ENCODE measurements at places on chromosomes 2 and 18.

DNA sequence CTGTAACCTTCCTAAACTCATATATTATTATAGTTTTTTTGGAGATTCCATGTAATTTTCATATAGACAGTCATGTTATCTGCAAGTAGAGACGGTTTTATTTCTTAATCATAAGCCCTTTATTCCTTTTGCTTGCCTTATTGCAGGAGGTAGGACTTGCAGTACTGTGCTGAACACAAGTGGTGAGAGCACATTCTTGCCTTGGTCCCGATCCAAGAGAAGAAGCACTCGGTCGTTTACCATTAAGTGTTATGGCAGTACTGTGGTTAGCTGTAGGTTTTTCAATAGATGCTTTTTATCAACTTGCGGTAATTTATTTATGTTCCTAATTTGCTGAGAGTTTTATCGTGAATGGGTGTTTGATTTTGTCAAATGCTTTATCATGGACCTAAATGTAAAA lies 305.7 kb downstream of the DYSF start:
- DNase-seq: no peak

DNA sequence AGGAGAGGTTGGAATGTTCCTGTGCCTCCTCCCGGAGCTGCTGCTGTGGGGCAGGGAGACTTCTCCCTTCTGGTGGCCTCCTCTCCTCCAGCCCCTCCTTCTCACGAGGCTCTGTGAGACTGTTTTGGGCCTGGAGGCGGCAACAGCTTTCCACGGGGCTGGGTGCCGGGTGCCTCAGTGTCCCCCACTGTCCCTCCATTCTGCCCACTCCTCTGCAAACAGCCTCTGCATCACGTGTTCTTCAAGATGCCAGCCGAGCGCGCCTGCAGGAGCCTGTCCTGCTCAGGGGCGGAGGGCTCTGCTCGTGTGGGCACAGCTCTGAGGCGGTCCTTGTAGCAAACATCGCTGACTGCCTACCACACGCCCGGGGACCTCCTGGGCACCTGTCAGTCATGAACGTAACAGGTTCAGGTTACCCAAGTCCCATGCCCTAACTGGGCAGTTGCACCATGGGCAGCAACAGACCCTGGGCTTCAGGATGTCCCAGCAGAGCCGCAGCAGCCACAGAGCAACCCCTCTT lies 70.8 kb downstream of the RRM2 start:
- DNase-seq: no peak

GRCh38 chr2:170717599-170717963 lies 2.4 kb downstream of the SP5 start:
- no peak for DNase-seq

- DNase-seq: no peak
Measured at GRCh38 chr2:53475321-53475720, 292.3 kb upstream of the CHAC2 start.

Data from HT-29 (cell line).